ENCODE measurements at places on chromosomes 11 and 22.

DNA sequence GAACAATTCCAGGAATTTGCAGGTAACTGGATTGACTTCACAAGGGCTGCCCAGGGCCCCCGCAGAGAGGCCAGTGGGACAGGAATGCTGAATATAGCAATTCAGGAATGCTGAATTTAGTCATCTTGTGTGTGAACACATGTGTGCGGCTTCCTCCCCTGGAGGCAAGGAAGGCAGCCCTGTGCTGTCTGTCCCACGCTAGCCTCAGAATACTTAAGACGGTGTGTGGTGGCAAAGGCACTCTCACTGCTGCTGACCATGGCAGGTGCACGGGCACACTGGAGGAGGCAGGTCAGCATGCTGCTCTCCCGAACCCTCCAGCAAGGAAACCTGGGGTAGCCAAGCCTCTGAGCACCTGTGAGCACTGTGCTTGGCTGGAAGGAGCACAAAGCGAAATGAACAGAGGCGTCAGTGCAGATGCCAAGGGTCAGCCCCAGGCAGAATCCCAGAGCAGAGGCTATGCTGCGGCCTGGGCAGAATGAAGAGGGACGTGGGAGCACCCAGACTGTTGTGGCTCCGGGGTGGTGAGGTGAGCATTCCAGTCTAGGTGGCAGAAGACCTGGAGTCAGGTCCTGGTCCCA is 2.7 kb downstream of the GNAZ start:
- no peak for DNase-seq

DNA sequence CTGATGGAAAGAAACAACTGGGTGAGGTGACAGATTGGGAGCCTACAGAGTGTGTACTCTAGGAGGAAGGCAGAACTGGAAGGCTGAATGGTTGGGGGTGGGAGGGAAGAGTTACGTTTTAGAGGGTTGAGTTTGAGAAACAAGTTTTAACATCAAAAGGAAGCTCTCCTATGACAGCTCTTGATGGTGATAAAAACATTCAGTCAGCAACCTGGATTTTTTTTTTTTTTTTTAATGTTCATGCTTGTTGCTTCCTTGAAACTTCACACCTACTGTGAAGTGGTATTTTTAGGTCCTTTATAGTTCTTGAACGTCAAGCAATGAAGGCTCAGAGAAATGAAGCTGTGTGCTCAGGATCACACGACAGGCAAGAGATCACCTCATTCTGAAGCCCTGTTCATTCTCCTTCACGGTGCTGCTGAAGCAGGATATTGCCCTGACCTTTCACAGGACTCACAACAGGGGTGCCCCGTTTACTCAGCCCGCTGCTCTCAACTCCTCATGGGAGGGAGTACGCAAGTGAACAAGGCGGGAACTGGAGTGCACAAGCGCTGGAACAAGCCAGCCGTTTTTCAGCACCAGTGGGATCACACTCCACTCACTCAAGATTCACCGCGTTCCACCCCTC is 1.6 kb upstream of the TMEM109 start:
- DNase-seq: no peak

- no peak for DNase-seq
Observed at GRCh38 chr22:36731916-36732315, 28.4 kb upstream of the CACNG2 start.

DNA sequence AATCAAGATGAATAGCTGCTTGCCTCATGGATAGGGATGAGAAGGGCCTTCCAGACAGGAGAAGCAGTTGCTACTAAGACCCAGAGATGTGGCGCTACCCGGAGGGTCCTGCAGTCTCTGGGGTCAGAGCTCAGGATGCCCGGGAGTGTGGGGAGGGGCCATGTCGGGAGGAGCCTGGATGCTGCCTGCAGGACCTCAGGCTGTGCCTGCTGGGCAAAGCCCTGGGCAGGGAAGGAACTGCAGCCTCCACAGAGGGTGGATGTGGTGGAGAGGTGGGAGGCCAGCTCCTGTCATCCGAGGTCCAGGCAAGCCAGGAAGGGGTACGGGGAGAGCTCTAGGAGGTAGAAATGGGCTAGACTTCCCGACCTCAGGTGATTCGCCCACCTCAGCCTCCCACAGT is 11.0 kb downstream of the PRR5 start:
- DNase-seq: no peak

DNA sequence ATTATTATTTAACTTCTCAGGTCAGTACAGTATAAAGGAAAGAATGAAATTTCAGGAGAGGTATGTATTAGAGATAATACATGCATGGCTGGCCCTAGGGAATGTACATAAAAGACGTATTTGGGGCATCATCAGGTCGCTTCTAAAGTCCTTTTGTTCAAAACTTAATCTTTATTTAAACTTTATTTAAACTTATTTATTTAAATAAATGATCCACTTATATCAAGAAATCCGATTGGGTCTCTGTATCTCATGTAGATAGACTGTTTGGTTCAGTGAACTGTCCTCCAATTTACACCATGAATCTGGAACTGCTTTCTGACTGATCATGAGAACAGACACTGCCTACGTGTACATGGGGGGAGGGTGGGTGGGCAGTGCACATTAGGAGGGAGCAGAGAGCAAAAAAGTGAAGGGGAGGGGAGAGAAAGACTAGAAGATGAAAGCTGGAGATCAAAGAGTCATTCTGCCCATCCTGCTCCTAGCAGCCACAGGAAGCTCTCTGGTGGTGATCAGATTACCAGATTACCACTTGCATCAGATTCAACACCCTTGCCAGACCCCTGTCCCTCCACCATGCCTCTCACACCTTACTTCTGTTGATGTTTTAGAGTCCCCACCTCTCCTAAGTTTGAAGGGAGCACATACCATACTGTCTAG is 92.1 kb upstream of the MTMR2 start:
- DNase-seq: no peak

- no peak for DNase-seq
Observed at GRCh38 chr11:95058621-95059020, 8.1 kb upstream of the SRSF8 start.

GRCh38 chr11:74006743-74007304 is 2.1 kb downstream of the UCP3 start:
- no peak for DNase-seq

- no peak for DNase-seq
Observed at GRCh38 chr22:44292521-44292920, 20.2 kb downstream of the SHISAL1 start.

DNA sequence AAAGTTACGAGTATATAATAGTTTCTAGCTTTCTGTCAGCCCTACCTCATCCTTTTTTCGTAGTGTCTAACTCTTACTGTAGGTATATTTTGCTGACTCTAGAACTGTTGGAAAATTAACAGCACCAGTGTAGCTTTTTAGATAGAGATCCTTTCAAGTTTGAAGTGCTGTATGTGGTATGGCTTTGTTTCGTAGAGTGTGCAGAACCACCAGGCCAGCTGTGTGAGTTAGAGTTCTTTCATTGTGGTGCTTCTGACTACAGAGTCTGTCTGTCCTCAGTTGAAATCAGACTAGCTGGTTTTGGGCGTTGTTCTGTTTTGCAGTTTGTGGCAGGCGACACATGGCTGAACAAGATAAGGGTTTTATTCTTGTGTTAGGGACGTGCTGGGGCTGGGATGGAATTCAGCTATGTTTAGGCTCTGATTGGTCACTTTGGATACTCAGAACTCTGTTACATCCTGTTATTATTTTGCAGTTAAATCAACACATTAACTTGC is 3.2 kb downstream of the ARHGEF12 start:
- no peak for DNase-seq

DNA sequence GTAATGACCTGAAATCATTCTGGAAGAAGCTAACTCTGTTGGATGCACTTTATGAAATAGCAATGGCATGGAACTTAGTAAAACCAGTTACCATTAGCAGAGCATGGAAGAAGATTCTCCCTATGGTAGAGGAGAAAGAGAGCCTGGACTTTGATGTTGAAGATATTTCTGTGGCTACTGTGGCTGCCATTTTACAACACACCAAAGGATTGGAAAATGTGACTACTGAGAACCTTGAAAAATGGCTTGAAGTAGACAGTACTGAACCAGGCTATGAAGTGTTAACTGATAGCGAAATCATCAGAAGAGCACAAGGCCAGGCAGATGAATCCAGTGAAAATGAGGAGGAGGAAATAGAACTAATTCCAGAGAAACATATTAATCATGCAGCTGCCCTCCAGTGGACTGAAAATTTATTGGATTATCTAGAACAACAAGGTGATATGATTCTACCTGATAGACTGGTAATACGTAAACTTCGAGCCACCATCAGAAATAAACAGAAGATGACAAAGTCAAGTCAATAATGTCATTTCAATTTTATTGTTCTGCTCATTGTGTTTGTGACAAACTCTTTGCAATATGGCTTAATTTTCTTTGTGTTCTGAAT is 2.0 kb downstream of the JRKL start:
- no peak for DNase-seq

- DNase-seq: no peak
Observed at GRCh38 chr22:40261783-40262182, 84.1 kb downstream of the TNRC6B start.

DNA sequence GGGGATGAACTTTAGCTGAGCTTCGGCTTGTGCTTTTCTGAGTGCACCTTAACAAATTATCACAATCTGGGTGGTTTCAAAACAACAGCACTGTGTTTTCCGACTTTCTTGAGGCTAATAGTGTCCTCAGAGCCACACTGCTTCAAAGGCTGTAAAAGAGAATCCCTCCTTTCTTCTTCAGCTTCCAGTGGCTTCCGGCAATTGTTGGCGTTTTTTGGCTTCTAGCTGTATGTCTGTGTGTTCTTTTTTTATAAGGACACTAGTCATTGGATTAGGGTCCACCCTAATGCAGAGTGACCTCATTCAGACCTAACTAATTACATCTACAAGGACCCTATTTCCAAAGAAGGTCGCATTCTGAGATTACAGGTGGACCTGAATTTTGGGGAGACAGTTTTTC is 30.6 kb downstream of the KIAA1671 start:
- no peak for DNase-seq

- no peak for DNase-seq
Observed at GRCh38 chr11:65498042-65498726, 661 bp upstream of the MALAT1 start.

GRCh38 chr11:110100476-110101240 is 7.5 kb downstream of the ZC3H12C start:
- no peak for DNase-seq

- DNase-seq: no peak
Observed at GRCh38 chr11:47516984-47517853, 35.7 kb downstream of the CELF1 start.

GRCh38 chr11:118961591-118961990 is 5.5 kb downstream of the UPK2 start:
- DNase-seq: no peak

DNA sequence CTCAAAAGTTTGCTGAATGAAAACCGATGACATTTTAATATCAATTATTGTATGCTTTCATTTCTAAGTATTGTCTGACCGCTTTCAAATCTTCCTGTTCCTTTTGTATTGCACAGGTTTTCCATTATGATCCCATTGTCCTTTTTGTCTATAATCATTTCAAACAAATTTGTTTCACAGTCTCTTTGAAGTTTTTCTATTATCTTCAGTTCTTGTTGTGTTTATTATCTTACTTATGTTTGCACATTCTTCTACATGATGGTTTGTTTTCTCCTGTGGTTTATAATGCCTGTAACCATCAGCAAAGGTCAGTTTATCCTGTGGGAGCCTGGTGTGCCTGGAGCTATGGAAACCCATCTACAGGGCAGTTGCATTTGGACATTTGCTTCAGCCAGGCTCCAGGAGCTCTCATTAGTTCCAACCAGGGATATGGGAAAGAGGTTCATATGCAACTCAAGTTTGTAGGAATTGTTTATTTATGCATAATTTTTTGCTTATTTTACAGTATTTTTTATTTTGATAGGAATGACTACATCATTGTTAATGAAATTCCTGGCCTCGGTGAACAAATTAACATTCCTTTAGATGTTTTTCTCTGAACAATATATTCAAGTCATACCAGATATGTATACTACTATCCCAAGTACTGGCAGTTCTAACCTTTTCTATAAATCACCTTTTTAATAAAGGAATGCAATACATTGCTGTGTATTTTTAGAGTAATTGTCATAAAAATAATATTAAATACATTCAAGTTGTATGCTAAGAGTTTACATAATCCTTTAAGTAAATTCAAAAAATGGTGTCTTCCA is 179.2 kb downstream of the SBF2 start:
- DNase-seq: no peak

DNA sequence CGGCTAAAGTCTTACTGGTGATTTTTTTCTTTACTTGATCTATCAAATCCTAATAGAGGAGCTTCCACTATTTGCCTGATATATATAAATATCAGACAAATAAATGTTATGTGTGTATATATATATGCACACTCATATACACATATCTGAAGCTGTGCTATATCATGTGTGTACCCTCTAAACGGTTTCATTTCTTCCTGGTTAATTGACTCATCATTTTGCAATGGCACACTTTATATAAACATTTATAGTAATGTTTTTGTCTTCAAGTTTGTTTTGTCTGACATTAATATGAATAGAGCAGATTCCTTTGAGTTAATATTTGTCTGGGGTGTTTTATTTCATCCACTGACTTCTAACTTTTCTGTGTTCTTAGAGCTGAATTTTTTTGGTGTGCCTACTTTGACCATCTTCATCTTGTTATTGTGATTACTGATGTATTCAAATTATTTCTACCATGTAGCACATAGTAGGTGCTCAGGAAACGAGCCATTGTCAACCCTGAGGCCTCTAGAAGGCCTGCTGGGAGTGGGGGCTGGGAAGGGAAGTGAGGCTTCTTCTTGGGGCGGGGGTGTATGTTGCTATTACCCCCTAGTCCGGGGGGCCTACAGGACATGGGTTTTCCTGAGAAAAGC is 82.6 kb downstream of the LRRC32 start:
- no peak for DNase-seq

DNA sequence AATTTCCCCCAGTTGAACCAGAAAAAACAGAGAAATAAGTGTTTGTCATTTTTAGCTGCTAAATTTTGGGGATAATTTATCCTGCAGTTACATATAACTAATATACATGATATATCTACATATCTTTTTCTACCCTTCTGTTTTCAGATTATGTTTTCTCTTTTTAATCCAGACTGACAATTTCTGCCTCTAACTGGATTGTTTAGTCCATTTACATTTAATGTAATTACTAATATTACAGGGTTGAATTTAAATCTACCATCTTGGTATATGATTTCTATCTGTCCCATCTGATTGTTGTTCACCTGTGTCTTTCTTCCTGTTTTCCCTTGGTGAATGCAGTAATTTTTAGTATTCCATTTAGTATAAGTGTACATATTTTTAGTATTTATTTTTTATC is 5.7 kb downstream of the NNMT start:
- no peak for DNase-seq

DNA sequence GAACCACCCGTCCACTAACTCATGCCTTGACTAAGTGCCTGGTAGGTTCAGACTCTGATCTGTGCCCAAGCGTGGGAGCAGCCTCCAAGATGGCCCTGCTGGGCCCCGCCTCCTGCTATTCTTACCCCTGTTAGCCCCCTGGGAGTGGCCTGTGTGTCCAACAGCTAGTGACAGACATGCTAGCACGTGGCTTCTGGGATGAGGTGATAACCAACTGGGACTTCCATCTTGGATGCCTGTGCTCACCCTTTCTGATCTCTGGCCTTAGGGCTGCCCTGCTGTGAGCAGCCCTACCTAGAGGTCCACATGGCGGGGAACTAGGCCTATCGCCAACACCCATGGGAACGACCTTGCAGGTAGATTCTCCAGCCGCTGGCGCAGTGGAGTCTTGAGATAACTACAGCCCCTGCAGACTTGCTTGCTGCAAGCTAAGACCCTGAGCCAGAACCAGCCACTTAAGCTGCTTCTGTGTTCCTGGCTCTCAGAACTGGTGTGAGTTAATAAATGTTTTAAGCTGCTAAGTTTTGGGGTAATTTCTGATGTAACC is 2.7 kb downstream of the MRPL21 start:
- DNase-seq: no peak
